ENCODE measurements at places on chromosomes 12 and 14.

GRCh38 chr12:87444039-87444438 is 585.2 kb downstream of the C12orf50 start:
- H3K4me1 ChIP-seq = no peaks in the 10 kb centered on the region
- DNase-seq = no peak
- no peaks in the 10 kb centered on the region for H3K36me3 ChIP-seq
- no peak overlapping the region for H3K27ac ChIP-seq
- no peaks in the 10 kb centered on the region for H3K27me3 ChIP-seq

- no peaks in the 10 kb centered on the region for H3K4me1 ChIP-seq
- H3K27ac ChIP-seq = no peak overlapping the region
- DNase-seq = peak; percentile 80
- no peaks in the 10 kb centered on the region for H3K36me3 ChIP-seq
- no peak overlapping the region for H3K4me3 ChIP-seq
Observed at GRCh38 chr12:6280053-6280469, 30.4 kb upstream of the PLEKHG6 start.

- no peaks in the 10 kb centered on the region for H3K27me3 ChIP-seq
- H3K36me3 ChIP-seq = no peaks in the 10 kb centered on the region
- no peaks in the 10 kb centered on the region for H3K4me1 ChIP-seq
- no peak for DNase-seq
- H3K4me3 ChIP-seq = no peak overlapping the region
Observed at GRCh38 chr14:102625564-102626296, 33.3 kb downstream of the RCOR1 start.

- no peak for DNase-seq
- no peak overlapping the region for H3K27ac ChIP-seq
- no peaks in the 10 kb centered on the region for H3K27me3 ChIP-seq
- H3K4me3 ChIP-seq = no peak overlapping the region
- no peaks in the 10 kb centered on the region for H3K36me3 ChIP-seq
Observed at GRCh38 chr12:68804657-68805591, 3.1 kb upstream of the MDM2 start.

DNA sequence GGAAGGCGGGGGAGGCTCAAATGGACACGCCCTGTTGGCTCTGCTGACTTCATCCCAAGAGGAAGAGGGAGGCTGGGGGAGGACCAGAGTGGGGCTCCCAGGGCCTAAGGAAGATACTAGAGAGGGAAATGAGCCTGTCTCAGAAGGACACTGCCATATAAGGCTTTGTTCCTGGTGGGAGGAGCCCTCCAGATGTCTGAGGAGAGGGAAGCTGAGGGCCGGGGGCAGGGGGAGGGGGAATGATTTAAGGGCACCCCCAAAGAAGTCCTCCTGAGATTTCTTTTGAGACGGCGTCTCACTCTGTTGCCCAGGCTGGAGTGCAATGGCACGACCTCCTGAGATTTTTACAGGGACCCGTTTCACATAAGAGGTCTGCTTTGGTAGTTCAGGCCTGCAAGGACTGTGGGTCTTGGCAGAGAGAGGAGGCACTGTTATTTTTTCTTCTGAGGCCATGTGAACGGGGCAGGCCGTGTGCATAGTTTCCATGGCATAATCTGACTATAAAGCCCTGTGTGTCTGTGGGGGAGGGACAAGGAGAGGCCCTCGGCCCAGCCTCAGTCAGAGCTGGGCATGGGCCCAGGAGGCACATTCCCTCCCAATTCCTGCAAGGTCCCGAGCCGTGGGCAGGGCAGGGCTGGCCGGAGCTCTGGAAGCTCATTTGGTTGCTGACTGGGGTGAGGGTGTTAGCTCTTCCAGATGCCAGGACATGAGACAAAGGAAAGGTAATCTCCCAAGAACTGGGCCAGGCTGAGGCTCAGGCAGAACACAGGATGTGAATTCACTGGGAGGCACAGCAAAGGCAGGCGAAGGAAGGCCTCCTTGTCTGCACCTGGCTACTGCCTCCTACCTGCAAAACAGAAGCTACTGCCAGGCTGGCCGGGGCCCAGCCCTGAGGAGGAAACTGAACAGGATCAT is 22.2 kb upstream of the PLEKHG3 start:
- peak overlapping the region; percentile 71 for H3K27ac ChIP-seq
- no peaks in the 10 kb centered on the region for H3K4me1 ChIP-seq
- no peaks in the 10 kb centered on the region for H3K27me3 ChIP-seq
- no peak overlapping the region for H3K4me3 ChIP-seq
- peak; percentile 94 for DNase-seq
